ENCODE measurements at places on chromosomes 3 and 15. TPM values are rescaled to one million over a fixed set of nuclear protein-coding genes. Genes with fewer than 3 reads are reported as not detected.

The ZNF80 gene
- not detected for polyA plus RNA-seq

The CD80 gene
- 0.42 TPM for polyA plus RNA-seq

The SLC28A2 gene
- polyA plus RNA-seq: 0.46 TPM

The FBLN2 gene
- 25.8 TPM for polyA plus RNA-seq

The MESD gene
- 42.8 TPM for polyA plus RNA-seq

The SYNM gene
- 2.2 TPM for polyA plus RNA-seq

The FETUB gene
- polyA plus RNA-seq: 0.16 TPM

The GP5 gene
- 0.71 TPM for polyA plus RNA-seq

The CYP8B1 gene
- polyA plus RNA-seq: 1.3 TPM

The MYRIP gene
- polyA plus RNA-seq: 1.9 TPM

The PFN2 gene
- polyA plus RNA-seq: 435 TPM

The EXD1 gene
- polyA plus RNA-seq: not detected

The EPHB3 gene
- polyA plus RNA-seq: 29.1 TPM

The DUOXA2 gene
- not detected for polyA plus RNA-seq

GRCh38 chr3:111732252-111732879 is 126.7 kb upstream of the PHLDB2 start:
- DNase-seq: no peak

DNA sequence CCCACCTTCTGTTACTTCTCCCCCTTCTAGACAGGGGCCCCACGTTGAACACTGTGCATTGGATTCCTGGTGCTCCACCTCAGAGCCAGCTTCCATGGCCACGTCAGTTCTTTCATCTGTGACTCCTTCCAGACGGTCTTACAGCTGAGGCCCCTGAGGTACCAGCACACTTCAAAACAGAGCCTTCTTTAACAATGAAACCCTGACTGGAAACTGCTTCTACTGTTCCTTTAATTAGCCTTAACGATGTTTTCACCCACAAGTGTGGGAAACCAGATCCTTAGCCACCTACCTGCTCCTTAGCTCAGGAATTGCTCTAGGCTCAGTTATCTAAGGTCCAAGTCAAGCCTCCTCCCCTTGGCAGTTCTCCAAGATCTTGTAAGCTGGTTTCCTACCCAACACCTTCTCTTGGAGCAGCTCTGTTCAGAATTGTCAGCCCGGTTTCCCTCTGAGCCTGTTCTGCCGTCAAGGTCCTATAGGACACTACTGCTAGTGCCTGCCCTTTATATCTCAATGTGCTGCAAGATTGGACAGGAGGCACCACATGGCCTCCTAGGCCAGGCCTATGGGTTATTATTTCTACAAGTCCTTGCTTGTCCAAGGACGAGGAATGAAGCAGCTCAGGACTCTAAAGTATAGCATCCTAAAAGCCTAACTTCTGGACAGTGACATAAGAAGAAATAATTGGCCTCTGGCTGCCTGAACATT is 80.7 kb downstream of the FMN1 start:
- DNase-seq: no peak

DNA sequence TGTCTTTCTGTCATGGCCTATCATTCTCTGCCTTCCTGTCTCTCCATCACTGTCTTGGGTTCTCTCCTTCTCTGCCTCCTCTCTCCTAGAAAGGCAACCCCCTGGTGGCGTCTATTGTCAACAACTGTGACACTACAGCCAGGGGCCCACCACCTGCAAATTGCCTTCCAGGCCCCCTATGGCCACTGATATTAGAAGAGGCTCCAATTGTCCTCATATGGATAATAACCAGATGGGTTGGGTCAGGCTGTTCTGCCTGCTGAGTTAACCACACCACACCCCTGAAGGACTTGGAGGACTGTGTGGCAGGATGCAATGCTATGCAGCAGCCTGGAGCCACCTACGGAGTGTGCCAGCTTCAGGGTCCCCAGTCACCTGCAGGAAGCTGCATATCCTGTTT is 665.0 kb downstream of the NTRK3 start:
- no peak for DNase-seq

DNA sequence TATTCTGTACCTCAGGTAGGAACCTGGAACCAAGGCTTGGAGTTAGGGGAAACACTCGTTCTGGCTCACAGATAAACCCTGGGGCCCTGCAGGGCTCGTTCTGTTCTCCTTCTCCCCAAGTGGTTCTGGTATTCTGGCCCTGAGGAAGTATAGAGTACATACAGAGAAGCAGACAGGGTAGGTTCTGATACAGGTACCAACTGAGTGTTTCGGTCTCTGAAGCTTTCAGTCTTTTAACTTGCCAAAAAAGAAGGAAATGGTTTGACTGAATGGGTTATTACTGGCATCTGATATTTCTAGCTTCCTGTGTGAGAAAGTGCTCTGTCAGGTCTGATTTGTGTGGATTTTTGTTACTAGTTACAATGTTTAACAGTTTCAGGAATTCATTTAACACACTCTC is 67.3 kb downstream of the UBE2E2 start:
- DNase-seq: no peak

DNA sequence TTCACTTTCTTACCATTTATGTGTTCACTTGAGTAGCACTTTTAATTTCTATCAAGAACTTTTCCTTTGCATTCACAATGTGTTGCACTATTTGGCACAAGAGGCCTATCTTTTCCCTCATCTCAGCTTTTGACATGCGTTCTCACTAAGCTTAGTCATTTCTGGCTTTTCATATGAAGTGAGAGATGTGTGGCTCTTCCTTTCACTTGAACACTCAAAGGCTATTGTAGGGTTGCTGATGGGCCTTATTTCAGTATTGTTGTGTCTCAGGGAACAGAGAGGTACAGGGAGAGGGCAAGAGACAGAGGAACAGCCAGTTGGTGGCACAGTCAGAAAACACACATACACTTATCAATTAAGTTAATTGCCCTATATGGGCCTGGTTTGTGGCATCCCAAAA is 127.4 kb upstream of the MLF1 start:
- DNase-seq: no peak

DNA sequence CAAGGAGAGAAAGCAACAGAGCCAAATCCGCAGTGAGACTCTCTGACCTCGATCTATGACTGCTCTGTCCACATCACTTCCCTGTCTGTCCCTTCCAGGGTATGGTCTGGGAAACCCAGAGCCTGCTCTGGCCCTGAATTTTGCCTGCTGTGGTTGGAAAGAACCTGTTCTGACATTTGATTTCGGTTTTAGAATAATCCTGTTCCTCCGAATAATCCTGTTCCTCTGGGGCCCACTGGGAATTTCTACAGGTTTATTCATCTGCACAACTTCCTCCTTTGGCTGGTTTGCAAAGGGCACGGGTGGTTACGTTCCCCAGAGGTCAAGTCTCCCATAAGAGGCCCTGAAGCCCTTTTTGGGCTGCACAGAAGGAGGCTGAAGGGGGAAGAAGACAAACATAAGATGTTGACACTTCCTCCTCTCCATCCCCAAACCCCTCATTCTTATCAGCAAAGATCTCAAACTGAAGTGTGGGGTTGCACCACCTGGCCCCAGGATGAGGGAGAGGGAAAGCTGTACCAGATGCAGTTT is 10.6 kb downstream of the LAMP3 start:
- DNase-seq: no peak

GRCh38 chr3:70137366-70137765 is 137.8 kb downstream of the SAMMSON start:
- DNase-seq: no peak

DNA sequence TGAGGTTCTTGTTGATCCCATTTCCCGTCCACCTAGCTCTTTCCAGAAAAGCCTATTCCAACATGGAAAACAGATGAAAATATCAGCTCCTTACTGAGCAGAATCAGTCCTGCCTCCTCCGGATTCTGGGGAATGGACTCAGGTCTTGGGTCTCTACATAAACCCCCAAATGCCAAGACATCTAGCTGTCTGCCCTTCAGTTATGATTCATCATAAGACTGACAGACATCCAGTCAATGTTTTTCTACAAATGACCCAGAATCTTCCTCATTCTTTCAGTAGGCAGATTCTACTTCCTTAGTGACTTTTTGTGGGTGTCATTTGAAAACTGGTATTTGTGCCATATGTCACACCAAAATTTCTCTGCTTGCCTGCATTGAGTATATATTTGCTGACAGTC is 103.0 kb upstream of the TGFBR2 start:
- no peak for DNase-seq

DNA sequence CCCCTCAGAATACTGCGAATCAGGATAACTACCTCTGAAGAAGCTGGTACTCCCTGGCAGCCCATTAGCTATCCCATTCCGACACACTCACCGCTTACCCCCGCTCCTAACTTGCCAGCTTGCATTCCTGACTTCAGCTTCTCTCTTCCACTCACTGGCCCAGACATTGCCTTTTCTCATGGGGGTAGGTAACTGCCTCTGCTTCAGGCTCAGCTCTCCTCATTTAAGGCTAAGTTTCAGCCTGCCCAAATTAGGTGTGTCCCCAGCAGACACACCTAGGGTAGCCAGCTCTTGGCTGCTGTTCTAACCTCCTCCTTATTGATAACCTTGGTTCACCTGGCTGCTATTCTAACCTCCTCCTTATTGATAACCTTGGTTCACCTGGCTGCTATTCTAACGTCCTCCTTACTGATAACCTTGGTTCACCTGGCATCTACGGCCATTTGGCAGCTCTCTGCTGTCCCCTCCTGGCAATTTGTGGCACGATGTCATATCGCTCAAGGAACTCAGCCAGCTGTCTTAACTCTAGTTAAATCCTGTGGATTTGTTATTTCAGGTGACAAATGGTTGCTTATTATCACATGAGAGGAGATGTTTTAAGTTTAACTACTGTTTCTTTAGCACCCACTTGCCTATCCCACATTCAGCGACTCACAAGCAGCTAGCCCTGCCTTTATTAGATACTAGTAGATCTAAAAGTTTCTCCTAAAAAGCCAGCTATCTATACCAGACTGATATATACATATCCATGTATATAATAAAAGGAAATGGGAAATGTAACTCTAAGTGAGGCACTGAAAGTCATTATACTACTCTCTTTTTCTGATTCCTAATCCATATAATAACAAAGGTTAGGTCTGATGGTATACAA is 106.5 kb upstream of the ACP3 start:
- DNase-seq: no peak

DNA sequence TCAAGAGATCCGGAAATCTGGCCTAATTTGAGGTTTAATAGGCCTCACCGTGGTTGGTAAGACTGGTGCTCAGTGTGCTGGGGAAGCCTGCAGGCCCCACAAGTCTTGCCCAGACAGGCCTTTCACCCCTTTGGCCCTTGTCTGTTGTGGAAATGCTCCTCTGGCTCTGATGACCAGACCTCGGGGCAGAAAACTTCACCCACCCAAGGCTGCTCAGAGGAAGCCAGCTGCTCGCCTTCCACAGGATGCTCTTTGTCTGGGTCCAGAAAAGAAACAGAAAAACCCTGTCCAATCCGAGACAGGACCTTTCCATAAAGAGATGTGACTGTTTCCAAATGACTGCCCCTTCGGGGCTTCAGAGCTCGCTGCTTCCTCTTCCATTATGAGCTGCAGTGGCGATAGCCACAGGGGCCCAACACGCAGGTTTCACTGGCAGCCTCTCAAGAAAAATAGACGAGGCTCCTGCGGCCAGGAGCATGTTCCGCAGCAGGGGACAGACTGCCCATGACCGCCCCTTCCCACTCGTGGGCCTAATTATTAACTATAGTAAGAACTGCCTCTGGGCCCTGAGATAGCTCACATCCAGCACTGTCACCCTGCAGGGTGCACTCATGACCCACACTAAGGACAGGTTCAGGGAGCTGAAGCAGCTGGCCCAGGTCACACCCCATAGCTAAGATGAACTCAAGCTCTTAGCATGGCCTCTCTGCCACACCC is 6.8 kb upstream of the SNX22 start:
- no peak for DNase-seq

GRCh38 chr3:126259411-126260391 is 79.3 kb upstream of the ALDH1L1 start:
- no peak for DNase-seq

- no peak for DNase-seq
These were observed 34.3 kb upstream of the BSN start for GRCh38 chr3:49519916-49520385.

GRCh38 chr3:134035836-134036235 is 6.1 kb upstream of the SLCO2A1 start:
- DNase-seq: no peak

DNA sequence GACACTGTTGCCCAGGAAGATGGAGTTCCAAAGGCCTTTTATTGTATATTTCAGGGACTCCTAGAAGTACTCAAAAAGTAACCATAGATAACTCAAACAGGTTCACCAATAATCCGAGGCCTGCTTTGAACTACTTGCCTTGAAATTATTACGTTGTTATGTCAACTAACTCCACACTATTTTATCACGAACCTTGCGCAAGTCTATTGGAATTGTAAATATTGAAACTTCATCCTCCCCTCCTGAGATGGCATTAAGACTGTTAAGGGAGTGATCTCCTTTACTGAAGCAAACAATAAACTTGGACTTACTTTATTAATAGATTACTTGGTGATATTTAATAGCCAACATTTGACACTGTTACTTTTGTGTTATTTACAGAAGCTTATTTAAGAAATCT is 199.6 kb upstream of the GADL1 start:
- no peak for DNase-seq

GRCh38 chr3:128997486-128998133 is 3.5 kb upstream of the EFCC1 start:
- no peak for DNase-seq

DNA sequence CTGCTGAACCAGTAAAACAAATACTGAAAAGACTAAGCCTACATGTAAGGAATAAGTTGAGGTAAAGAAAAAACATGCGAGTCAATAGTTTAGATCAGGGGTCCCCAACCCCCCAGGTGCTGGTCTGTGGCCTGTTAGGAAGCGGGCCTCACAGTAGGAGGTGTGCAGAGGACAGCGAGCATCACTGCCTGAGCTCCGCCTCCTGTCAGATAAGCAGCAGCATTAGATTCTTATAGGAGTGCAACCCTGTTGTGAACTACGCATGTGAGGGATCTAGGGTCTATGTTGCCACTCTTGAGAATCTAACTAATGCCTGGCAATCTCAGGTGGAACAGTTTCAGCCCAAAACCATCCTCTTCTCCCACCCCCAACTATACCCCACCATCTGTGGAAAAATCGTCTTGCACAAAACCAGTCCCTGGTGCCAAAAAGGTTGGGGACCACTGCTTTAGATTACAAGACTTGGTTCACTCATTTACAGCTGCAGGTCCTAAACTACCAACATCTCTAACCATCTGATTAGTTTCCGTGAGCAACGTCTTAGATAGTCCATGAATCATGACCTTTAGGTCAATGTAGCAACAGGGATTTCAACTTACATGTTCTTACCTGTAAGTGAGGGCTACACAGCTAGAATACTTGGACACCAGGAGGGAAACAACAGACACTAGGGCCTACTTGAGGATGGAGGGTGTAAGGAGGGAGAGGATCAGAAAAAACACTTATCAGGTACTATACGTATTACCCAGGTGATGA is 66.7 kb downstream of the TRANK1 start:
- DNase-seq: no peak

- peak; percentile 30 for DNase-seq
These were observed 119.1 kb upstream of the ADAMTS9 start for GRCh38 chr3:64806668-64807605.

GRCh38 chr3:183375787-183376186 is 52.6 kb downstream of the MCF2L2 start:
- DNase-seq: no peak

- DNase-seq: no peak
These were observed 36.3 kb downstream of the CA12 start for GRCh38 chr15:63345391-63345752.
